ENCODE measurements at places on chromosomes 1 and 21.

- DNase-seq, result no peak
Measured at GRCh38 chr21:44900559-44901251, 20.0 kb downstream of the ITGB2 start.

- no peak for DNase-seq
Measured at GRCh38 chr1:109997867-109998229, 13.3 kb downstream of the AHCYL1 start.

DNA sequence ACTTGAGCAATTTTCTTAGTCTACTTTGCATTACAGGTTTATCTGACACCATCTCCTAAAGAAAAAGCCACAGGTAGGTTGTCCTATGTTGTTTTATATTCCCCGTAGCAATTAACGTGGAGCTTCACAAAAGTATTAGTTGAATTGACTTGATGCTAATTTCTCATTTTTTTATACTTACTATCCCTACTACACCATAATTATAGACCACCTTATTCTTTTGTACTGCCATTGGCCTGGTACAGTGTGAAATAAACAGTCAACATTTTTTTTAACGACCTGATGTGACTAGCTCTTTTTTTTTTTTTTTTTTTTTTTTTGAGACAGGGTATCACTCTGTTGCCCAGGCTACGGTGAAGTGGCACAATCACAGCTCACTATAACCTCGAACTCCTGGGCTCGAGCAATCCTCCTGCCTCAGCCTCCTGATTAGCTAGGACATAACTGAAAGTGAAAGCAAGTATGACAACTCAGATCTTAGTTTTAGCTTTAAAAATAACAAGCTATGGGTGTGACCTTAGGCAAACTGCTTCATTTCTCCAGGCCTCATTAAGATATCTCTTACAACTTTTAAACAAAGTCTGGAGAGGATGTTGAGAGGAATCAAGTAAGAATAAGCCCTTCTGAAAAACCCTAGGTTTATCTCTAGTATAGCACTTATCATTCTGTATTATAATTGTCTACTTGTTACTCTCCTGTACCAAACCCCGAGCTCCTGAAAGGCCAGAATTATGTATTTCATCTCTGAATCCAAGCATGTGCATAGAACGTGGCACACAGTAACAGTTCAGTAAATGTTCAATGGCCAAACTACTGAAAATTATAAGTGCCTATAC lies 49.5 kb downstream of the LUZP1 start:
- DNase-seq, result peak; percentile 65

DNA sequence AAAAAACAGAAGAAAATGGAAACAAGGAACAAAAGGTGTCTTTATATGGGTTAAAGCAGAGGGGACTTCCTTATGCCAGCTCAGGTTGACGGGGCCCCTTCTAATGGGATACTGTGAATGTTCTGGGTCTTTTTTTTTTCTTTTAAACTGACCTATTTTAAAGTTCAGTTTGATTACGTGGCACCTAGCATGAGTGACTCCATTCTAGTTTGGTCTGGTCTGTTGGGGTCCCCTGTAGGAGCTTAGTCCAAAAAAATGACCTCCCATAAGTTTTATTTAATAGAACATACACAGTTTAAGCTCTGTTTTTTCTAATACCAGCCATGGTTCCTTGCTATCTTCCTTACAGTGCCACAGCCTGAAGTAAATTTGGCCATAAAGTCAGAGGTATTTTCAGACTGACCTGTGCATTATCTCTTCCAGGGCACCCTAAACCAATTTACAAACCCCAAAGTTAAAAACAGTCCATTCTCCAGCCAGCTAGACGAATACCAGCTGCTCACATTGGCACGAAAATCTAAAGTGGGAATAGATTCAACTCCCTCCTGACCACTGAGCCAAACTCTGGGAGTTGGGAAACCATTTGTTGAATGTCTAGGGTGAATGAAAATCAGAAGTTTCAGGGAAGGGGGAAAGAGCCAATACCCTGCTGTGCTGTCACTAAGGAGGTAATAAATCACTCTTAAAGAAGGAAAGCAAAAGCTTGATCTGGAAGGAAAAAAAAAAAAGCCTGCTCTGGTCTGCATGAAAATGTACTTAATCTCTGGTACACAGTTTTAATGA lies 42.4 kb downstream of the AKNAD1 start:
- no peak for DNase-seq

DNA sequence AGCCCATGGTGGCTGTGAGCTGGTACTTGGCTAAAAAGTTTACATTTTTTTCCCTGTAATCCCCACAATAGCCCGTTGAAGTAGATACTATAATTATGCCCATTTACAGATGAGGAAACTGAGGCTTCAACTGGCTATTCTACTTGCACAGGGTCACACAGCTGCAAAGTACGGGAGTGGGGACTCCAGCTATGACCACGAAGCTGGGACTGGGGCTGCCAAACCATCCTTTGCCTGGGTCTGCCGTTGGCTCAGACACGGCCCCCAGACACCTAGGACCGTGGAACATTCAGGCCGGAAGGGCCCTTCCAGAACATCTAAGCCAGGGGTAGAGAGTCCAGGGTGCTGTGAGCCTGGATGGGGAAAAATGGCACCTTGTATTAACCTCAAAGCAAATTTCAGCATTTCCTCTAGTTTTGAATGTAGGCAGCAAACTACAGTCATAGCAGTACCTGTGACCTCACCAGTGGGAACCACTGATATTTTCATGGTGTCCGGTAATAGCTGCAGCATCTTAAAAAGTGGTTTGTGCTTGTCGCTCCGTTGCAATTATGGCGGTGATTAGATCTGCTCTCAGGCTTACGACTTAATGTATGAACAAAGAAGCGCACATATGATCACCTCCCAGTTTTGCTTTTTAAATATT lies 4.3 kb downstream of the TP73 start:
- DNase-seq, result no peak

- no peak for DNase-seq
Measured at GRCh38 chr1:14113841-14114567, 414.0 kb downstream of the PRDM2 start.

GRCh38 chr1:9181990-9182783 lies 52.4 kb upstream of the H6PD start:
- DNase-seq, result no peak

- no peak for DNase-seq
Measured at GRCh38 chr1:116195077-116195868, 84.1 kb downstream of the MAB21L3 start.

DNA sequence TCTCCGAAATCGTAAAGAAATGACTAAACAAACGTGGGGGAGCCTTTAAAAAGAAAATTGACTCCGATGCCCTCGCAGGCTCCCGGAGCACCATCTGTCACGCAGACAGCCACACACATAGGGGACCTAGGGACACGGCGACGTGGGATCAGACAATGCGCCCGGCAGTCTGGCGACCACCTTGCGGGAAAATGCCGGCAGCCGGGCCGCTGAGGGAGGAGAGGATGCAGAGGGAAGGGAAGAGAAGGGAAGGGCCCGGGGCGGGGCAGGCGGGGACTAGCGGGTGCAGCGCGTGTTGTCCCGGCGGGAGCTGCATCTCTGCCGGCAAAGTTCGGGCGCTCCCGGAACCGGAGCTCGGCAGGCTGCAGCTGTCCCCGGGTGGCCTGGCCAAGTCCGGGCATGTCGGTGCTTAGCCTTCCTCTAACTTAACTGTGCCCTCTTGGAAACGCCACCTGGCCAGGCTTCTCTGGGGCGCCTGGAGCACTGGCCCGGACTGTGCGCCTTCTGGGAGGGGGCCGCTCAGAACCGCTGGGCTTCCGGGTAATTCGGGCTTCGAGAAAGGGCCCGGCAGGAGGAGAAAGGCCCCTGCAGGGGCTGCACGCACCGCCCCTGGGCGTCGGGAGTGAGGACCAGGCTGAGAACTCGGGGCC lies 1.8 kb downstream of the NHLH2 start:
- no peak for DNase-seq

DNA sequence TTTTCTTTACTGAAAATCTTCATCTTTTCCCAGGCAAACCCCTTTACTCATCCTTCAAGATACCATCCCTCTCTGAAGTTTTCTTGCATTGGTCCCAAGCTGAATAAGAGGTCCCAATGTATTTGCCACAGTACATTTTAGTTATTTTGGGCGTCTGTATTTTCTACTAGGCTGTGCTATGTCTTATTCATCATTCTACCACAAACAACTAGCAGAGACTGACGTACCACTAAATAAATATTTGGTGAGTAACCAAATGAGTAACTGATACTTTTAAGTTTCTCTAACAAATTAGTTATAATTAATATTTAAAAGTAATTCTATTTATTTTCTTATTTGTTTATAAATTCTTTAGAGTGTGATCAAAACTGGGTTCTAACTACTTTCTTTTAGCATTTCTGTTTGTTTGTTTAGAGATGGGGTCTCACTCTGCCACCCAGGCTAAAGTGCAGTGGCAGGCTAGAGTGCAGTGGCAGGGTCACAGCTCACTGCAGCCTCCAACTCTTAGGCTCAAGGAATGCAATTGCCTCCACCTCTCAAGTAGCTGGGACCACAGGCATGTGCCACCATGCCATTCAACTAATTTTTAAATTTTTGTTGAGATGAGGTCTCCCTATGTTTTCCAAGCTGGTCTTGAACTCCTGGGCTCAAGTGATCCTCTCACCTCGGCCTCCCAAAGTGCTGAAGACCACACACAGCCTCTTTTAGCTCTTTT lies 33.1 kb downstream of the NDC1 start:
- no peak for DNase-seq

GRCh38 chr1:86703696-86704457 lies 499 bp upstream of the SH3GLB1 start:
- peak; percentile 35 for DNase-seq

- DNase-seq, result no peak
Measured at GRCh38 chr1:54853793-54854370, 33.1 kb downstream of the DHCR24 start.

- no peak for DNase-seq
Measured at GRCh38 chr1:14090062-14090461, 390.1 kb downstream of the PRDM2 start.

DNA sequence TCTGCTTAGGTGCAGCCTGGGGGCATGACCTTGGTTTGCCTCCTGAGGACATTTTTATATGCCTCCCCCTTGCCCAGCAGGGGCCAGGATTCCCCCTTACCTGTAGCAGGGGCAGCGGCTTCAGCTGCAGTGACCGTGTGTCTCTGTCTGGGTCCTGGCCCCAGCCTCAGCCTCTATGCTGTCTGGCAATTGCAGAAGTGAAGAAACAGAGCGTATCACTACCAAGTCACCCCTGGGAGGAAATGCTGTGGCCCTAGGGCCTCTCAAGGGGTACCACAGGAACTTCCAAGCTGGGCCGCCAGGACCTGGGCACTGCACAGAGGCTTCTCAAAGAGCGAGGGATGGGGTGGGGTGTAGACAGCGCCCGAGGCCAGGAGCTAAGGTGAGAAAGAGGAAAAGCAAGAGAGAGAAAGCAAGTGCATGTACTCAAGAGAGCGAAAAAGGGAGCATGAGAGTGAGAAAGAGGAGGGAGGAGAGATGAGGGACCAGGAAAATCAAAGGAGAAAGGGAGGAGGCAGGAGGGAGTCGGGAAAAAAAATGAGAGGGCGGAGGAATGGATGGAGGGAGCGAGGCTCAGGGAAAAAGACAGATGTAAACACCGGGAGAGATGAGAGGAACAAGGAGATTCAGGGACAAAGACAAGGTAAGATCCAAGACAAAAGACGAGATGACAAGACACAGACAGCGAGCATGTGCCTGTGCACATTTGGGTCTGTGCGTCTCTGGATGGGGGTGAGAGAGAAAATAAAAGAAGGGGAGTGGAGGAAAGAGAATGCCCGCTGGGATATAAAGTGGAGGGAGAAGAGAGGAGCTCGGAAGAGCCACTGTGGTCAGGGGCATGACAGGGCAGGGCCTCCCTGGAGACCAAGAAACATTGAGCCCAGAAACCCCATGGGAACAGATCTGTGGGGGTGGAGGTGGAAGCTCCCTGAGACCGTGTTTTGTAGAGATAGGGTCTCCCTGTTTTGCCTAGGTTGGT lies at the start of gene PTAFR:
Gene PTAFR, minus strand, starts transcription at position 199 of the 979 bp plus-strand sequence. CDS start 25,669 bp downstream, outside the sequence.
- peak; percentile 76 for DNase-seq

GRCh38 chr21:43012596-43012995 lies 38.2 kb downstream of the PKNOX1 start:
- DNase-seq, result no peak

GRCh38 chr21:33884376-33885171 lies 31.0 kb downstream of the ATP5PO start:
- no peak for DNase-seq

DNA sequence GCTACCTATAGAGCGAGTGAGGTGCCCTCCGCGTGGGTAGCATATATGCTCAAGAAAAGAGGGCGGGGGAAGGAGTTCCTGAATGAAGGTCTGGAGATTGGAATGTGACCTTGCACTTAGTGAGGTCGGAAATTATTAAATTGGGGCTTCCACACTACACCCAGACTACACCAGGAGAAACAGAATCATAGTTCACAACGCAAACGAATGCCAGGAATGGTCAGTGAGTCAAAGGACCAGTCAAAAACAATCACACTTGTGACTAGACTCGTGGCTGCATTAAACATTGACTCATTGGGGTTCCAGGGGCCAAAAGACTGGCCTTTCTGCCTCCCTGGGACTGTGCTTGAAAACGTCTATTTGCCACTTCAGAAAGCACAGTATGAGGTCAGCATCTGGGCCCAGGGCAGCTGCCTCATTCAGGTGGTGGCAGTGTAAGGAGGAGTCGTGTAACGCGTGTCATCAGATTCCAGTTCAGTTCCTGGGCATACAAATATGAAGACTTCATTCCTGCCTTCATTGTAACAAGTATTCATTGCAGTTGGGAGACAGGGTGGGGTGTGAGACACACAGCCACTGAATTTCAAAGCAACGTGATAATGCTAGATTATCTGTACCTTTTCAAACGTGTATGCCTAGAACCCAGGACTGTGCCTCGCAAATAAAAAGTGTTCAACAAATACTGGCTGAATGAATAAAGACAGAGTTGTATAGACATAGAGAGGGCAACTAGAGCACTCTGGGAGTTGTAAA lies at the start of gene YOD1:
Gene YOD1, minus strand, starts transcription at position 18 of the 753 bp plus-strand sequence. CDS start 178 bp downstream, outside the sequence.
- DNase-seq, result no peak

DNA sequence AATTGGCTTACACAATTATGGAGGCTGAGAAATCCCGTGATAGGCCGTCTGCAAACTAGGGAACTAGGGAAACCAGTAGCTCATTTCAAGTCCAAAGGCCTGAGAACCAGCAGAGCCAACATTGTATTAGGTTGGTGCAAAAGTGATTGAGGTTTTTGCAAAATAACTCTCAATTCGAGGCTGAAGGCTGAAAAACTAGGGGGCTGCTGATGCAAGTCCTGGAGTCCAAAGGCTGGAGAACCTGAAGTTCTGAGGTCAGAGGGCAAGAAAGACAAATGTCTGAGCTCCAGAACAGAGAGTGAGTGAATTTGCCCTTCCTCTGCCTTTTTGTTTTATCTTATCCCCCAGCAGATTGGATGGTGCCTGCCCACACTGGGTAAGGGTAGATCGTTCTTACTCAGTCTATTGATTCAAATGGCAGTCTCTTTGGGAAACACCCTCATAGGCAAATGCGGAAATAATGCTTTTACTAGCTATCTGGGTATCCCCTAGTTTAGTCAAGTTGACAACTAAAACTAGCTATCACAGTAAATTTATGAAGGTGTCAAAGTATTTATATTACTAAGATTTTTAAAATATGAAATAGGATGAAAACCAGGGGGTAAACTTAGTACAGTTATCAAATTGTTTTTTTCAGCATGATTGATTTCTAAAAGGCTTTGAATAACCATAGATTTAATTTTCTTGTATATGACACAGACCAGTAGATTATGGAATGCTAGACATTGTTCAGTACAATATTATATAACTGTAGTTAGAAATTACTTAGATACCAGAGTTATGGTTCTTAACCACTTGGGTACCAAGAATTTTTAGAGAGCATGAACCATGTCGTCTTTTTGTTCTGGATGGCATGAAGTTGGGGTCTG lies 15.4 kb downstream of the RABGAP1L start:
- no peak for DNase-seq
